KBM-7 (cell line): ENCODE measurements at places on chromosomes 2 and 18.

GRCh38 chr2:112750560-112750843 lies 13.9 kb downstream of the CKAP2L start:
- DNase-seq: no peak

DNA sequence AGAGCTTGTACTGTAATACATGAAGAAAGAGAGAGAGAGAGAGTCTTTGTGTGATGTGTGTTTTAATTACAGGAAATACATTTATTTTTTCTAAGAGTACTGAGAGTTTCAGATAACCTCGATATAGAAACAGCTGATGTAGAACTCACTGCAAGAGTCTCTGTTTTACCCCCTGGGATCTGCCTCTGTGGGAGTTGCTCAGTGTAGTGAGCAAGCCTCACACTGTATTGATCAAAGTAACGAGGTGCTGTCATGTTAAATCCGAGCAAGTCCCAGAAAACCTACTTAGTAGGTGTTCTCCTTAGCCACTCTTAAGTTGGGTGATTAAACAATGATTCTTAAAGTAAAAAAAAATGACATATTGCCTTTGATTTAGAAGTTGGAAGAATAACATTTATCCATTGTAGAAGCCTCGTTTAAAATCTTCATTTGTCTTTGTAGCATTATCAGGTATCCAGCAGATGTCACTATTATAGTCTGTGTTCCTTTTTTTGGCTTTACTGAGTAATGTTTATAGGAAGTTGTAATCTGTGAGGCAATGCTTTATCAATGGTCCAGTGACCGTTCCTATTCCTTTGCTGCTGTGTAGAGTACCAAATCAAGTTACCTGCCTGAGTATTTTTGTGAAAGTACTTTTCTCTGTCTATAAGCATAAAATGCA lies 219.0 kb downstream of the MYO3B start:
- peak; percentile 30 for DNase-seq

DNA sequence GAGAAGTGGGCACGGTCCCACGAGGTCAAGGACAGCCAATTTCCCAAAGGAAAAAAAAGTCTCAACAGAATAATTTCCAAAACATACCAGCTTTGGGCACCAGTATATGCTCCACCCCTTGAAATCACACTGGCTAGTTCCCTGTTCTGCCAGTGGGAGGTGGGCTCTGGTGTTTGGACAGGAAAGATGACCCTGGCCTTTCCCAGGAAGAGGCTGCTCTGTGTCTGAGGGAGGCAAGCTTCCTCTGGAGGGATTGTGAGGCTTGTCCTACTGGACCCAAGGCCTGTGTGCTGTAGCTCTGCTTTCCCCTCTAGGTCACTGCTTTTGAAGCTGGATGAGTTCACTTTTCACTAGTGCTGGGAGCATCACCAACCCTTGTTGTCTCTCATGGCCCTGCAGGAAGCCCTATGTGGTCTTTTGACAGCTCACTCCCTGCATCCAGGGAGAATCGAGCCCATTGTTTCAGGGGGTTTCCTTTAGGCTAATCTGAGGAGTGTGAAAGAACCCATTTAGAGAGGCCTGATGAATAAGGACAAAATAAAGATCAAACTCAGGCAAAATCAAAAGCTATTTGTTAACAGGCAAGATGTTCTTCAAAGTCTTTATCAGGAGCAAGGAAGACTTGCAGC lies 36.3 kb downstream of the CXCR4 start:
- DNase-seq: no peak

- no peak for DNase-seq
These were observed 47.1 kb downstream of the CNGA3 start for GRCh38 chr2:98393354-98393753.

GRCh38 chr2:217357886-217358620 lies 498.2 kb upstream of the TNP1 start:
- no peak for DNase-seq

DNA sequence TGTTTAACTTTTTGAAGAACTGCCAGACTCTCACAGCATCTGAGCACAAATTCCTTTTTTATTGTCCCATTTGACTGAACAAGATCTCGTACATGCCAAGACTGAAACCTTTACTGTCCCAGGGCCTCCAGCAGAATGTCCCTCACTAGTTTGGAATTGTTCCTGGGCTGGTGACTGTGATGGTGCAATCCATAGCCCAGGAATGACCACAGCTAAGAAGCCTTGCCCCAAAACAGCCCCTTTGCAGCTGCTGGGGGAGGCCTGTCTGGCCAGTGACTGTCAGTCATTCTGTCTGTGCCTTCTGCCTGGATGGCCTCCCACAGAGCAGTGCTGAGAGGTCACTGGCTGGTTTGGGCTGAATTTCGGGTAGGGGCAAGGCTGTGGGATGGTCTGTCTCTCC lies 184.5 kb upstream of the MSH6 start:
- DNase-seq: no peak

DNA sequence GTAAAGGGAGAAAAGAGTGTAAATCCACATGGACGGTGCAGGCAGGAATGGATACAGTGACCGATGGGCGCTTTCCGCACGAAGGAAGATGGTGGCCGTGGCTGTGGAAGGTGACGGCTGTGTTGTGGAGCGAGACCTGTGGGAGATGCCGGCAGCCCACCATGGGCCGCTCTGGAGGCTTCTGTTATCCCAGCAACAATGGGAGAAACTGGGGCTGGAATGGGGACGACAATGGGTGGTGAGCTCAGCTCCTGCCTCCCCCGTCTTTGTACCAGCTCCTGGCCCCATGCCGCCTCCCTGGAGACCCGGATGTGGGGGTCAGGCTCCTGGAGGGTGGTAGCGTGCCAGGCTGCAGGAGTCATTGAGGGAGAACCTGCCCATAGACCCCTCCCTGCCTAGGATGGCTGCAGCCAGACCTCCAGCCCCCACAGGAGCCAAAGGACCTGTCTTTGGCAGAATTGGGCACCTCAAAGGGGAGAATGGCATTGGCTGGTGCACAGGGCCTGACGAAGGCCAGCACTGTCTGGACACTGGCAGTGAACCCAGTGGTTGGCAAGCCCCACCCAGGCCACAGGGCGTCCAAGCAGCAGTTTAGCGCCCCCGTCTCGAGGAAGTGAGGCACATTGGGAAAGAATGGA lies 72.6 kb downstream of the SLC66A2 start:
- DNase-seq: no peak

DNA sequence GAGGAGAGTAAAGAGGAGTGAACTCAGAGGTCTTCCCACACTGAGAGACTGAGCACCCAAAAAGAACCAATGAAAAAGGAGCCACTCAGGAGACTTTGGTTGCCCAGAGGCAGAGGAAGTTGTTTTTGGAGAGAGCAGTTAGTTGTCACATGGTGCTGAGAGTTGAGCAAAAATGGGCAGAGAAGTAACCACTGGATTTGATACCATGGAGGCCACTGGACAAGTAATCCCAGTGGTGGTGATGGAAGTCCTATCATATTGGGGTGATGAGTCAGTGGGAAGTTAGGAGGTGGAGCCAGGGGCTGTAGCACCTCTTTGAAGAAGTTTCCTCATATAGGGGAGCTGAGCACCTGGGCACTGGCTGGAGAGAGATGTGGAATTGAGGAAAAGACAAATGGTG lies 235.8 kb downstream of the TPGS2 start:
- no peak for DNase-seq

DNA sequence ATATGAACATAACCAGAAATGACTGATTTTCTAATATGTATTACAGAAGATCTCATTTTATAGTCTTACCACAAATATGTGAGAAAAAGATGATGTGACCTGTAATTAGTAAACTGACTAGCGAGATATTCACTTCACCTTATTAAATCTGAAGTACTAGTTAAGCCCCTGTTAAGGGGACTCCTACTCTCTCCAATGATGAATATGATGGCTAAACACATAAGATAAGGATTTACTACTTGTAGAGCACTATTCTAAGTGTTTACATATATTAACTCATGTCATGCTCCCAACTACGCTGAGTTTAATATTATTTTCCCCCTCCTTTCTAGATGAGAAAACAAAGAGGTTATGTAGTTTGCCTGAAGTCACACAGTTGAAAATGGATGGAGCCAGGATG lies 40.9 kb downstream of the SP3 start:
- DNase-seq: no peak

DNA sequence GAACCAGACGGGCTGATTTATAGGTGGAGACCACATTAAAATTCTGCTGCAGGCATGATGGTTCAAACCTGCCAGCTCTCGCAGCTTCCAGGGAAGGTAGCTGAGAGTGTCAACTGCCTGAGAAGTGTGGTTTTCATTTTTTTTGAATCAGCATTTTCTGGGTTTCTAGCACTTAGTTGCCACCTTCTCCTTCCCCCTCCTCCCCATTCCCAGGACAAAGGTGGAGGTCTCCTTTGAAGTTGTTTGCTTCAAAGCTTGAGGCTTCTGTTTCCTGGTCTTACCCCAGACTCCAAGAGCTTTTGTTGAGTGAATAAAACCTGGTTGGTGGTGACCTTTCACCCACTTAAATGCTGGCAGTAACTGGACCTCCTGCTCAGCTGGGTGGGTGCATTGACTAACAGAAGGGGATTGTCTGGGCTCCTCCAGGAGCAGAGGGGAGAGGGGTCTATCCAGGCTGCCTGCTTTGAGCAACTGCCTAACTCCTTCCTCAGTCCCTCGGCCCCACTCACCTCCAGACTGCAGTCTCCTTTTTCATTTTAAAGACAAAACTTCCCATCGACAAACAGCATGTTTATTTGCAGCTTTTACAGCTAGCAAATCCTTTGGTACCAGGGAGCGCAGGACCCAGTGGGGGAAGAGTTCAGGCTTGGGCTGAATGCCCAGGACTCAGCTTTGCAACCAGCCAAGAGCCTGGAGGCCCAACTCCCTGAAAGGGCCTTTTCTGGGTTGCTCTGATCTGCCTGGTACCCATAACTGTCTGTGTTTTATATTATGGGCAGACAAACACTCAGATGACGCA lies 3.5 kb downstream of the RHOB start:
- DNase-seq: no peak

- DNase-seq: no peak
These were observed 23.6 kb downstream of the ALPK2 start for GRCh38 chr18:58605027-58606020.

DNA sequence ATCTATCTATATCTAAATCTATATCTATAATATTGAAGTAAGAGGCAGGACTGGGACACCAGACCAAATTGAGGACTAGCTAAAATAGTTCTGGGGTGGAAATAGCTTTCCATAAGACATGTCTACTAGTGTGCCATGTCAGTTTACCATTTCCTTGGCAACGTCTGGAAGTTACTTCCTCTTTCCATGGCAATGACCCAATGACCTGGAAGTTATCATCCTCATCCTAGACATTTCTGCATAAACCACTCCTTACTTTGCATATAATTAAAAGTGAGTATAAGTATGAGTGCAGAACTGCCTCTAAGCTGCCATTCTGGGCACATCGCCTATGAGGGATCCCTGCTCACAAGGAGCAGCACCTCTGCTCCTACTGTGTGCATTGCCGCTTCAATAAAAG lies 734.0 kb upstream of the GCFC2 start:
- DNase-seq: no peak

GRCh38 chr2:41869542-41870264 lies 178.1 kb upstream of the PKDCC start:
- DNase-seq: peak; percentile 79

GRCh38 chr18:6666012-6666685 lies 63.4 kb upstream of the ARHGAP28 start:
- no peak for DNase-seq

GRCh38 chr2:135998879-135999278 lies 13.5 kb upstream of the DARS1 start:
- no peak for DNase-seq

GRCh38 chr2:57448816-57449215 lies 597.8 kb upstream of the VRK2 start:
- DNase-seq: no peak

GRCh38 chr2:109218792-109219126 lies 89.8 kb downstream of the SH3RF3 start:
- no peak for DNase-seq

- DNase-seq: no peak
These were observed 302.0 kb downstream of the PRKCE start for GRCh38 chr2:45953376-45954027.

DNA sequence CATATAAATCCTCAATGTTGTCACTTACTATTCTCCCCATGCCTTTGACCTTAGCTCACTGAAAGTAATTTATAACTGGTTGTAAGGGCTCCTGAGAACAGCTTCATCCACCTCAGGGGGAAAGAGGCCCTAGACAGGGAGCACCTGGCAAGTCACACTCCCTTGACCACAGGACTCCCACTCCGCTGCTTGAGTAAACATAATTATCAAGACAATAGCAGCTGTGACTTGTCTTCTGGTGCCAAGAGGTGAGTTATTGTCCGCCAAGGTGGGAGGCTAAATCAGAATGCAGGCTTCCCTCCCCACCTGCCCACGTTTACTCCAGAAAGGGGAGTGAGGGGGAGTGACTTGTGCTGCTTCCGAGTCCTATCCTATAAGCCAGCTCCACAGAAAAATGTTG lies 230.6 kb upstream of the LRATD1 start:
- DNase-seq: no peak

DNA sequence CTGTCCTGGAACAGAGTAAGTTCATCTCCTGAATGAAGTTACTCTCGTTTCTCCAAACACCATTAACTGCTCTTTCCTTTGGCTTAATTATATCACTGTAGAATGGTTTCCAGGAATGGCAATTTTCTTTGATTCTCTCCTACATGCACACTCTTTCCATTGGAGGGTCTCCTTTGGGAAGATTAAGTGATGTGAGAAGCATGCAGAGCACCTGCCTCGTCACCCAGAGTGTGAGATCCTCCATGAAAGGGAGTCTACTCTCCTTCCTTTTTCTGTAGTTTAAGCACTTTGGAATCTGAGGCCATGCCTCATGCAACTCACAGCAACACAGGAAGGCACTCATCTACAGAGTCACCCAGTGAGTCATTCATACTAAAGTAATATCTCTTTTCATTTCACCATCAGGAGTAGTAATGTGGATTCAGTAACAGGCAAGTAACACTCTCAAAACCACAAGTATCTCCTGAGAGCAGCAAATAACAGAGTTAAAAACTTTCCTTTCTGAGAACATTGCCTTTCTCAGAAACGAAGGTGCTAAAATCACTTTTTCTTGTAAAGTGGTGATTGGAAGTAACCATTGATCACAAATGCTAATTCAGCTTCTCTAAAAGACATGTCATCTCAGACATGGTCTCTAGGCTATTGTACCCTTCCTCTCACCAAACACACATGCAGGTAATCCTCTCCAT lies 52.8 kb upstream of the IL1RL1 start:
- DNase-seq: peak; percentile 27

- no peak for DNase-seq
These were observed 169.4 kb downstream of the ZNF385B start for GRCh38 chr2:179692043-179692442.
